Testis (tissue), 5 donors: ENCODE measurements at places on chromosomes 2 and 18. TPM values are rescaled to one million over a fixed set of nuclear protein-coding genes. Genes with fewer than 3 reads are reported as not detected.

Gene SERPINB7
- 0.16 TPM for polyA plus RNA-seq

Gene DSG2
- 8.6 TPM for polyA plus RNA-seq

GRCh38 chr2:172328103-172328841 is 99.1 kb upstream of the ITGA6 start:
- H3K4me3 ChIP-seq, result no peak overlapping the region
- no peak for DNase-seq
- no peaks in the 10 kb centered on the region for H3K27me3 ChIP-seq
- H3K27ac ChIP-seq, result no peak overlapping the region
- H3K36me3 ChIP-seq, result no peaks in the 10 kb centered on the region
- H3K4me1 ChIP-seq, result no peaks in the 10 kb centered on the region

DNA sequence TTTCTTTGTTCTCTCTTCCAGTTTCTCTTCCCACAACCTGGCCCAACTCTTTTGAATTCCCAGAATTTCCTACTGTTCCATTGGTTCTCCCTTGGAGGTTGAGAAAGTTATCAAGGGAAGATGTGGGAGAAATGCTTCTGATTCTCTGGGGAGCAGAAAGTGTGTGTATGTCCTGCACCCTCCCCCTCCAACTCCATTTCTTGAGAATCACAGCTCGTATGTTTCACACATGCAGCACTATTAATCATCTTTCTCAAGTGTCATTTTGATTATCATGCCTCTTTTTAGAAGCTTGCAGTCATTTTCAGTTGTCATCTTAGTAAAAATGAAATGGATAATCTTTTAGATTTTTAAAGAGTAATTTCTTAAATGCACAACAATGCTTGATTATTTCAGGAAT is 296.8 kb upstream of the SLC39A10 start:
- no peaks in the 10 kb centered on the region for H3K36me3 ChIP-seq
- no peak overlapping the region for H3K4me3 ChIP-seq
- H3K27me3 ChIP-seq, result no peaks in the 10 kb centered on the region
- H3K4me1 ChIP-seq, result no peaks in the 10 kb centered on the region
- DNase-seq, result no peak

- no peaks in the 10 kb centered on the region for H3K27me3 ChIP-seq
- no peaks in the 10 kb centered on the region for H3K36me3 ChIP-seq
- H3K4me1 ChIP-seq, result peaks cover 22% of the 10 kb centered on the region
- no peak overlapping the region for H3K4me3 ChIP-seq
Observed at GRCh38 chr18:76488190-76488589, 6.9 kb downstream of the ZNF516 start.

GRCh38 chr2:217863883-217864282 is 138.9 kb downstream of the TNS1 start:
- no peaks in the 10 kb centered on the region for H3K36me3 ChIP-seq
- no peak overlapping the region for H3K27ac ChIP-seq
- H3K4me3 ChIP-seq, result no peak overlapping the region
- no peak for DNase-seq
- peaks cover 10% of the 10 kb centered on the region for H3K4me1 ChIP-seq

DNA sequence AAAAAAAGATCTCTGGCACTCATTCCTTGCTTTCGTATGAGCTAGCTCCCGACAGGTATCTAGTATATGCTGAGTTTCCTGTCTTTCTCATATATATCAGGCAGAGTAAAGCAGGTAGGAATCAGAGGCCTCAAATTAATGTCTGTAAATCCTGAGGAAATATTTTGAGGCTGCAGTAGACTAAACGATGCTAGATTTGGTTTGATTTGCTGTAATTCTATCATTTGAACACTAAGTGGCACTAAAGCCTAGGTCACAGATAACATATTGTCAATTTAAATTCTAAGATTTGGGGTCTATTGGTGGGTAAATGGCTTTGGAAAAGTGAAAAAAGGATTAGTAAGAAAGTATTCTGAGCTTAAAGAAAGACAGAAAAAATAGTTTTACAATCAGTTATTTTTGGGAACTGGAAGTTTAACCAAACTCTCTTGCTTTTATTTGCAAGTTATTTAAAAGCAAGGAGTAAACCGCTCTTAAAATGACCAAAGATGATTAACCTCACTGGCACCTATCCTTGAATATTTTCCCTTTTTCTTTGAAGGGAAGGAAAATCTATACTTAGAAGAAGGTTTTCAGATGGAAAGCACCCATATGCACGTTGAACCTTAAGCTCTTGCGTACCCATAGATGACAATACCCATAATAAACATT is 37.6 kb upstream of the SLC4A10 start:
- H3K27ac ChIP-seq, result no peak overlapping the region
- H3K36me3 ChIP-seq, result no peaks in the 10 kb centered on the region
- H3K4me1 ChIP-seq, result no peaks in the 10 kb centered on the region
- no peaks in the 10 kb centered on the region for H3K27me3 ChIP-seq

DNA sequence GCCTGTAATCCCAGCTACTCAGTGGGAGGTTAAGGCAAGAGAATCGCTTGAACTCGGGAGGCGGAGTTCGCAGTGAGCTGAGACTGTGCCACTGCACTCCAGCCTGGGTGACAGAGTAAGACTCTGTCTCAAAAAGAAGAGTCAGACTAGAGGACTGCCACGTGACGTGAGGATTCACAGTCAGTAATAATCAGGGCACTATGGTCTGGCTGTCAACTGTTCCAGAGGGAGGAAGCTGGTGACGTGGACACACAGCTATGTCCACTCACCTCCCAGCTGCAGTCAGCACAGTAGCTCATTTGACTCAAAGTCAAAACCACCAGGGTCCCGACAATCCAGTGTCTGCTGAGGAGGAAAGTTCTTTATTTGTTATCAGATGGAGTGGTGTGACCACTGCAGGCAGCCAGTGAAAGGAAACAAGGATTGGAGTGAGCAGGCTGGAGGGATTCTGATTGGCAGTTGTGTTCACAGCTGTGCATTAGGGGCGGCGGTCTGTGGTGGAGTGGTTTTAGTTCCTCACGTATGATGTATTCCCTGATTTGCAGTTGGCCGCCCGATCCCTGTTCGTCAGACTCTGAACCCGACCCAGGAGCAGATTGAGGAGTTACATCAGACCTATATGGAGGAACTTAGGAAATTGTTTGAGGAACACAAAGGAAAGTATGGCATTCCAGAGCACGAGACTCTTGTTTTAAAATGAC is 37.9 kb downstream of the MOGAT1 start:
- H3K4me3 ChIP-seq, result no peak overlapping the region
- peak overlapping the region; percentile 30 for H3K27ac ChIP-seq
- no peaks in the 10 kb centered on the region for H3K4me1 ChIP-seq
- peak; percentile 76 for DNase-seq
- H3K36me3 ChIP-seq, result no peaks in the 10 kb centered on the region
- no peaks in the 10 kb centered on the region for H3K27me3 ChIP-seq
